ENCODE measurements at places on chromosomes 16 and 17. TPM values are rescaled to one million over a fixed set of nuclear protein-coding genes. Genes with fewer than 3 reads are reported as not detected.

KRT16 gene
- total RNA-seq, result not detected

C16orf95 gene
- 5.5 TPM for total RNA-seq

GFAP gene
- not detected for total RNA-seq

TNFRSF13B gene
- total RNA-seq, result not detected

HELZ gene
- total RNA-seq, result 70.9 TPM

- DNase-seq, result no peak
These were observed 44.1 kb upstream of the EMP2 start for GRCh38 chr16:10624527-10624926.

DNA sequence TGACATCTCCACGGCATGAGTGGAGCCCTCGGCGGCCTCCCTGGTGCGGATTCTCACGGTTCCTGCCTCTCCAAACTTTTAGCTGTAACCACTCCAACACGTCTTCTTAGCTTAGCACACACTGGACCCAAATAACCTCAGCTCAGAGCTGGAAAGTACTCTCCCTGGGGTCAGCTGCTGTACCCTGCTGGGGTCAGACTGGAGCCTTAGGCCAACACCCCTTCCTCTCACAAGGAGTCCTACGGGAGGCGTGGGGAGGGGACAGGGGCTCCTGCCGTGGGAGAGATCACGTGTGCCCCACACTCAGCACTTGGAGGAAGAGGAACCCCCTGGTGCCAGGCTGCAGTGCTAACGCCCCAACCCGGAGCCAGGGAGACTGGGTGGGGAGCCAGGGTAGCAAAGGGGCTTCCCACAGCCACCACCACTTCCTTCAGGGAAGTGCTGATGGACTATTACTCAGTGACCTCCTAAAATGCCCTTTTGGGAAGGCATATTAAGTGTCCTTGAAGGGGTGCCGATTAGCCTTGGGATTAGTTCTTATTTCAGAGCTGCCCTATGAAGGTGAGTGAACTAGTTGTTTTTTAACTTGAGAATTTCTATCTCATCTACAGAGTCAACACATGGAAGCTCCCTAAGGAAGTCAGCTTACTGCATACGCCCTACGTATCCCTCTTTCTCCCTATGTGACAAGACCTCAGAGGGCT lies 124.0 kb downstream of the HIC1 start:
- no peak for DNase-seq

DNA sequence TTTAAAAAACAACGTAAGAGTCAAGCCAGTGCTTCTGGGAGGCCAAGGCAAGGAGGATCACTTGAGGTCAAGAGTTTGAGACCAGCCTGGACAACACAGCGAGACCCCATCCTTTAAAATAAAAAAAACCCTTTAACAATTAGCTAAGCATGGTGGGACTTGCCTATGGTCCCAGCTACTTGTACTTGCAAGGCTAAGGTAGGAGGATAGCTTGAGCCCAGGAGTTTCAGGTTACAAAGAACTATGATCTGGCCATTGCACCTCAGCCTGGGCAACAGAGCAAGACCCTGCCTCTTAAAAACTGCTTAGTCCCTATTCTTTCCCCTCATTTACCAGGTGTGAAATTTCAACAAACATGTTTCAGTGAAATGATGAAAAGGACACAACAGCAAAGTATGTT lies 89.5 kb downstream of the STH start:
- DNase-seq, result no peak

GRCh38 chr17:44354582-44355561 lies 8.8 kb downstream of the FAM171A2 start:
- peak; percentile 70 for DNase-seq

DNA sequence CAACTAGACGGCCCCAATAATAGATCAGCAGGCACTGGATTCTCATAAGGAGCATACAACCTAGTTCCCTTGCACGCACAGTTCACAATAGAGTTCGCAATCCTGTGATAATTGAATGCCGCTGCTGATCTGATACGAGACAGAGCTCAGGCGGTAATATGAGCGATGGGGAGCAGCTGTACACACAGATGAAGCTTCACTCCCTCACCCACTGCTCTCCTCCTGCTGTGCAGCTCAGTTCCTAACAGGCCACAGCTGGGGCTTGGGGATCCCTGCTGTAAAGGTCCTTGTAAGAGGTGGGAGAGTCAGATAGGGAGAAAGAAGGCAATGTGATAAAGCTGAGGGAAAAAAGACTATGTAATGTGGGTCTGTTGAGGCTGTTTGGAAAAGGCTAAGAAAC lies 577.5 kb downstream of the RBFOX1 start:
- no peak for DNase-seq

DNA sequence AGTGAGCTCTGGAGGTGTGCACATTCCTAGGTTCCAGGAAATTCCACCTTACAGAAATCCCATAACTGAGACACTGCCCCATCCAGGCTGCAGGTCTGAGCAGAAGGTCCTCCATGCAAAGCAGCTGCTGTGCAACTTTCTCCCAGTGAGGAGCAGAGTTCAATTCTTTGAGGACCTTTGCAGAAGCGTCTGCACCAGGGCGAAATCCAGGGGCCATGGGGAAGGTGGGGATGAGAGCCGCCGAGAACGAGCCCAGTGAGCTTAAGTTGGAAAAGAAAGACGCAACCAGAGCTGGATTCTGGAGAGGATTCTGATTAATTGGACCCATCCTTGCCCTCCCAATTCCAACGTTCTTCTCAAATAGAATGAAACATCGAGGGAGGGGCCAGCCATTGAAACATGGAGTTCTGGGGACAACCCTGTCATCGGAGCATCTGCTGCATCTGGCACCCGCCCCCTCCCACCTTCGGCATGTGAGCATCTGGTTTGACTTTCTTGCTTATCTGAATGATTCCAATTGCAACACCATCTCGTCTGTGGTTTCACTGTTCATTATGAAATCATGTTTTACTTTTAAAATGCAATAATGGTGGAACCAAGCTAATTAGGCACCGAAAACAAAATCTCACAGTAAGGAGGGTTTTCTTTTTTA lies 190.6 kb upstream of the FOXF1 start:
- no peak for DNase-seq

DNA sequence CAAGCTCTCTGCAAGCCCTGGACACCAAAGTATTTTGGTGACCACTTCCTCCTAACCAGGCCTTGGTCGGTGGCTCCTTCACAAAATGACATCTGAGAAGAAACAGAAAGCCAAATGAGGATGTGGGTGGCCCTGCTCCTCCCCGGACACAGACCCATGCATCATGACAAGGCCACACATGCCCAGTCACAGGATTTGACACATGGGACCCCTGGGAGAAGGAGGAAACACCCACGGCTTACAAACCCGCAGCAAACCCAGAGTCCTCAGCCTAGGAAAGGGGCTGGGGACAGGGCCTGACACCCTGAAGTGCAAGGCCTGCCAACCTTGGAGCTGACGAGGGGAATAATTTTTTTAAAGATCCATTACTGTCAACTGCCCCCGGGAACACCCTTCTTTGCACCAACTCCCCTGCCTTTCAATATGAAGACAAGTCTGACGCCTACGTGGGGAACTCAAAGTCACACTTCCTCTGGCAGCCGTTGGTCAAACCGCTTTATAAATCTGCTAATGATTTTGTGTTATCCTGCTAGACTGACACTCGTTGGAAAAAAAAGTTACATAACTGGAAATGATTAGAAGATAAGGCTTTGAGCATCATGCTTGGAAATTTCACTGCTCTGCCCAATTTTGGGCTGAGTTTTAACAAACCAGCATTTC lies 41.3 kb downstream of the GAS7 start:
- DNase-seq, result no peak

DNA sequence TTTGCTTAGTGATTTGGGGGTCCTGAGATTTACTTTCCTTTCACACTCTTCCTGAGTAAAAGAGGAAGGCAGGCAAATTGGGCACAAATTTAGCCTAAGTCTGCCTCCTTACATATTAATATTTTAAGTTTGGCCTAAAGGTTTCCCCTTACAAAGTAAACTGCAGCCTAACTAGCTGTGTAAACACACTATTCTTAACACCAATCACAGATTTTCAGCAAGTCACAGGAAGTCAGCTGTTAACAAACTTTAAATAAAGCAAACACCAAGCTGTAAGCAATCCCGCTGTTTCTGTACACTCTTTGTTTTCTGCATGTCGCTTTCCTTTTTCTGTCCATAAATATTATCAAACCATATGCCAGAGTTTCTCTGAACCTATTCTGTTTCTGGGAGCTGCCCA lies 45.1 kb upstream of the ABCC11 start:
- DNase-seq, result no peak
